ENCODE measurements at places on chromosomes 6 and 20.

- no peak for DNase-seq
Observed at GRCh38 chr6:22754061-22754460, 184.7 kb downstream of the HDGFL1 start.

DNA sequence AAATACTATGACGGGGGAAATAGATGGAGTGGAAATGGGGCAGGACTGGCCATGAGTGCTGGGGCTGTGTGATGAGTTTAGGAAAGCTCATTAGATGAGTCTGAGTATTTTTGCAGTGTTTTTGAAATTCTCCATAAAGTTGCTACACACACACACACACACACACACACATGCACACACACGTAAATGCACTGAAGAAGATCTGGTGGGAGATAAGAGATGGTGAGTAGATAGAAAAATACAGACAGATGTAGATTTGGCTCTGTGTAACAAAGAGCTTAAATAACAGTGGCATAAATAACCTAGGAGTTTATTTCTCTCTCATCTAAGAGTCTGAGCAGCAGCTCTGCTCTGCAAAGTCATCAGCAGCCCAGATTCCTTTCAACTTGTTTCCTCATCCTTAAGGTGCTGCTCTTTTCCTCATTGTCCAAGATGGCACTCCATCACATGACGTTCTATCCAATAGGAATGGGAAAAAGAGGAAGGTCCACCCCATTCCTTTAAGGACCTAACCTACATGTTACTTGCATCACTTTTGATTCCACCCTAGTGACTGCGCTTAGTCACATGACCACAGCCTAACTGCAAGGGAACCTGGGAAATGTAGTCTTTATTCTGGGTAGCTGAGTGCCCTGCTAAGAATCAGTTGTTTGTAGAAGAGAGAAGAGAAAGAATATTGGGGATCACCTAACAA lies 76.4 kb downstream of the EYA2 start:
- no peak for DNase-seq

DNA sequence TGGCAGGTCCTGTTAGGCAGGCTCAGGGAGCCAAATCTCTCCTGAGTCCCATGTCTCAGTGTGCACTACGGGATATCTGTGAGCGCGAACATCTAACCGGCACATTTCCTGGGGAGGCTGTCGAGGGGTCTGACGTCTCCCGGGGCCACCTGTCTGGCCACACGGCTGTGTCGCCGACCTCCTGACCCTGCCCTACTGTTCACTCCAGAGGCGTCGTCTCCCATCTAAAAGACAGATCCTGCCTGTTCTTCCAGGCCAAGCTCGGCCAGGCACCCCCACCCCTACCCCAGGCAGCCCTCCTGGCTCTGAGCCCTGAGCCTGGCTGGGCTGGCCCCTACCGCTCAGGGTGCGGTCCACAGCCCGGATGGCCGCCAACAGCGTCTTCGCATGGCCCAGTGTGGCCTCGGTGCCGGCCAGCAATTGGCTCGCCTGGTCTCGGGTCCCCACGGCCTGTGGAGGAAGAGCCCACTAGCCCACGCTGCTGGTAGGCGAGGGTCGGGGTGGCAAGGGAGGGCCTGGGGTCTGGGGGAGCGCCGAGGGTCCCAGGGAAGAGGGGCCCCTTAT lies 16.6 kb downstream of the ADRM1 start:
- DNase-seq = no peak

DNA sequence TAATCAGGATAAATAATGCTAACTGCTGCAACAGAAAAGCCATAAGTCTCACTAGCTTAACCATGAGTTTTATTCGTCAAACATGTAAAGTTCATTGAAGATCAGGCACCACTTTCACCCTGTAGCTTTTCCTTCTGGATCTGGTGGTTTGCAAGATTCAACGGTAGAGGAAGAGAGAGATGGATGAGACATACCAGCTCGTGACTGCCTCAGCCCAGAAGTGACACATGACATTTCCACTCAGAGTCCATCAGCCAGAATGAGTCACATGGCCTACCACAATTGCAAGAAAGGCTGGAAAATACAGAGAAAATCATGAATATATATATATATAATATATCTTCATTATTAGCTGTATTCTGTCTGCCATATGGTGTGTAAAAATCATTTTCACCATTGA lies 29.0 kb downstream of the SPTLC3 start:
- DNase-seq = no peak

- DNase-seq = no peak
Observed at GRCh38 chr6:151065027-151065815, 174.5 kb upstream of the AKAP12 start.

DNA sequence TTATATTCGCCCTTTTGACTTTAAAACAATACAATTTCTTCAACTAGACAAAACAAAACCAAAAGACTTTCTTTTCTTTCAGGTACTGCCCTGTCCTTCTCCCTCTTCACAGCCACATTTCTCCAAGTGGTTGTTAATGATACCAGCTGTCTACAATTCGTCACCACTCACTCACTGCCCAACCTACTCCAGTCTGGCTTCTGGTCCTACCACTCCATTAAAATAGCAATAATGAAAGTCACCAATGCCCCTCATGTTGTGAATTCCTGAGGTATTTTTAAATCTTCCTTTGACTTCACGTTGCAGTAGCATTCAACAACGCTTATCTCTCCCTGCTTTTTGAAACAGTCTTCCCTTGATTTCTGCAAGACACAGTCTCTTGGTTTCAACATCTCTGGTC lies 11.6 kb upstream of the MAN1A1 start:
- DNase-seq = no peak

DNA sequence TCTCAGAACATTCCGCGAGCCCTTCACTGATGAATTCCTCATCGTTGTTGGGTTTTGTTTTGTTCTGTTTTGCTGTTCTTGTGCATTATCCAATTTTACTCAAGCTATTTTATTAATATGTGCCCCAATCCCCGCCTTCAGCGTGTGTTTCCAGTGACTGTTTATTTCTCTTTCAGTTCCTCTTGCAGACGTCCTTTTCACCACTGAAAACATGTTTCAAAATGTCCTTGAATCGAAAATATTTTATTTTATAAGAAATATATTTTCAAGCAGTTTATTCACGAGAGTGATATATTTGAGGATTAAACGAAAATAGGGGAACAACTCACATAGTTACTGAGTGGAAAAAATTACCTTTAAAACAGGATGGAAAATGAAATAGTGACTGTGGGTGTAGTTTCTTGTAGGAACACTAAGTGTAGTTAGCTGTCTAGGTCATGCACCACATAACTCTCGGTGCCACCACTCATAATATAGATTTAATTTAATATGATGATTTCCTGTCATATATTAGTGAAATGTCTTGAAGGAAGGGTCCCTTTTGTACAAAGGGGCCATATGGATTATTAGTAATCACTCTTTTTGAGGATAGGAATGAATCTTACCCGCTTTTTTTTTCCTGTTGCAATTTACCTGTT lies 45.3 kb upstream of the HDDC2 start:
- DNase-seq = no peak

GRCh38 chr6:29236060-29236459 lies 65.4 kb downstream of the OR2J2 start:
- no peak for DNase-seq

DNA sequence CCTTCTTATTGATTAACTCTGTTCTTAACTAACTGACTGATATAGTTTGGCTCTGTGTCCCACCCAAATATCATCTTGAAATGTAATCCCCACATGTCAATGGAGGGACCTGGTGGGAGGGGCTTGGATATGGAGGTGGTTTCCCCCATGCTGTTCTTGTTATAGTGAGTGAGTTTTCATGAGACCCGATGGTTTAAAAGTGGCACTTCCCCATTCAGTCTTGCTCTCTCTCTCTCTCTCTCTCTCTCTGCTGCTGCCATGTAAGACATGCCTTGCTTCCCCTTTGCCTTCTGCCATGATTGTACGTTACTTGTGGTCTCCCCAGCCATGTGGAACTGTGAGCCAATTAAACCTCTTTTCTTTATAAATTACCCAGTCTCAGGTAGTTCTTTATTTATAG lies 81.8 kb upstream of the SPACA1 start:
- no peak for DNase-seq

GRCh38 chr6:53517021-53517420 lies 27.9 kb downstream of the GCLC start:
- no peak for DNase-seq

DNA sequence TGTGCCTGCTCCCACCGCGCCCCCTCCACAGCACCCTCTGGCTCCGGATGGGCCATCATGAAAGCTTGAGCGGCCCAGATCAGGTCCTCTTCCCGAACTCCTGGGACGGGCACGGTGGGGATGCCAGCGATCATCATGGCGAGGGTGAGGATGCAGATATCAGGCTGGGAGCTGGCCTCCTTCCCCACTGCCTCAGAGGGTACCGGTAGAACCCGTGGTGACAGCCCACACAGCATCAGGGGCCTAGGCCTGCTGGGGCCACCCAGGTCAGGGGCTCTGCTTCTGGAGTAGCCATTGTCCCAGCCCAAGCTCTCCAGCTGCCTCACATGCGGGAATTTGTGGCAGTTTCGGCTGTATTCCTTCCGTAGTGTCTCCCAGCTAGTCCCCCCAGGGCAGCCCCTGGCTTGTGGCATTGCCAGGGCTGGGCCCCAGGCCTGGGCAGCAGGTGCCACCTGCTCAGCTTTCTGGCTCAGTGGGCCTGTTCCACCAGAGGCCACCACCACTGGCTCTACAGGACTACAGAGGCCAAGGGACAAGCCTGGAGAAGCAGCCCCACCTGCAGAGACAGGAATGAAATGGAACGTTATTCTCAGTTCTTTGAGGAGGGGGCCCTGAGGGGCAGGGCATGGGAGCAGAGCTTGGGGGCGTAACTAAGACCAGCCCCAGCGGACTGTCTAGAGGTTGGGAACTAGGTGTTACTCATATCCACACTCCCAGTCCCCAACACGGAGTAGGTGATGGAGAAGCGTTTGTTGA lies 654 bp downstream of the SPATA25 start:
- no peak for DNase-seq

DNA sequence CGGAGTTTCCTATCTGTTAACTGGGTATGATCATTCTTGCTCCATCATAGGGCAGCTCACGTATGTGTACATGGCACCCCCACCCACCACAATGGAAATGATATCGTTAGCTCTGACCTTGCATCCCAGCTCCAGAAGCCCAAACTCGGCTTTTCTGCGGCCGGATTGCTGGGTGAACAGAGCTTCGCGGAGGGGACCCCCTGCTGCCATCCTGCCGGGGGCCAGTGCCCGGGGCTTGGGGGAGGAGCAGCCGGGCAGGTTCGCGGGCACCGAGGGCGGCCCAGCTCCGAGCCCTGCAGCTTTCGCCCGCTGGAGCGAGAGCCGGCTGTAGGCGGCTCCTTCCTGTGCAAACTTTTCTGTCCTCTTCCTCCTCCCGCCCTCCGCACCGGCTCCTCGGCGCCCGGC lies 24.9 kb upstream of the FUCA2 start:
- DNase-seq = no peak

All from substantia nigra (tissue), 51 donors.